ENCODE measurements at places on chromosomes 1 and 21.

DNA sequence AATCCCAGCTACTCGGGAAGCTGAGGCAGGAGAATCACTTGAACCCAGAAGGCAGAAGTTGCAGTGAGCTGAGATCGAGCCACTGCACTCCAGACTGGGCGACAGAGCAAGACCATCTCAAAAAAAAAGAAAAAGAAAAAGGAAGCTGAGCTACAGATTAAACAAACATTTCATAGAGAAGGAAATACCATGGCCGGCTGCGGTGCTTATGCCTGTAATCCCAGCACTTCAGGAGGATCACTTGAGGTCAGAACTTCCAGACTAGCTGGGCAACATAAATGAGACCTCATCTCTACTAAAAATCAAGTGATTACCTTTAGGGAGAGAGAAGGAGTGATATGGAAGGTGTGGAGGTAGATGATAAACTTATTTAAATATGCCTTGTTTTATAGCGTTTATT is 14.0 kb upstream of the CFAP126 start:
- no peak for DNase-seq

DNA sequence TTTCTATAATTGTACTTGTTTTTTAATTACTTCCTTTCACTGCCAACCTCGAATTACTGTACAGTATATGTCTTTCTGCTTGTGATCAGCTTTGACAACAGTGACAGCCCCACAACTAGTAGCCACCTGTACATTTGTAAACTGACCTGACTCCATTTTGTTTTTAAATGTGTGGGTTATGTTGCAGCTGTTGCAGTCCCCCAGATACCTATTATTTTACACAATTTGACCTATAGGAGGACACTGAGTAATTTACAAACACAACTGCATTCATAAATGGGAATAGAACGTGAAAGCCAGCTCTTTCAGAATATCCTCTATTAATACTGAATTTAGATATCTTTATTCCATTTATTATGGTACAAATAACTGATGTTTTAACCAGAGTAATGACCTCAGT is 2.5 kb upstream of the VAMP3 start:
- DNase-seq: no peak

- no peak for DNase-seq
Observed at GRCh38 chr21:35179990-35180540, 131.0 kb upstream of the RUNX1 start.

- no peak for DNase-seq
Observed at GRCh38 chr1:154860156-154860870, 9.8 kb downstream of the KCNN3 start.

GRCh38 chr1:198669023-198669698 is 30.3 kb downstream of the PTPRC start:
- peak; percentile 53 for DNase-seq

DNA sequence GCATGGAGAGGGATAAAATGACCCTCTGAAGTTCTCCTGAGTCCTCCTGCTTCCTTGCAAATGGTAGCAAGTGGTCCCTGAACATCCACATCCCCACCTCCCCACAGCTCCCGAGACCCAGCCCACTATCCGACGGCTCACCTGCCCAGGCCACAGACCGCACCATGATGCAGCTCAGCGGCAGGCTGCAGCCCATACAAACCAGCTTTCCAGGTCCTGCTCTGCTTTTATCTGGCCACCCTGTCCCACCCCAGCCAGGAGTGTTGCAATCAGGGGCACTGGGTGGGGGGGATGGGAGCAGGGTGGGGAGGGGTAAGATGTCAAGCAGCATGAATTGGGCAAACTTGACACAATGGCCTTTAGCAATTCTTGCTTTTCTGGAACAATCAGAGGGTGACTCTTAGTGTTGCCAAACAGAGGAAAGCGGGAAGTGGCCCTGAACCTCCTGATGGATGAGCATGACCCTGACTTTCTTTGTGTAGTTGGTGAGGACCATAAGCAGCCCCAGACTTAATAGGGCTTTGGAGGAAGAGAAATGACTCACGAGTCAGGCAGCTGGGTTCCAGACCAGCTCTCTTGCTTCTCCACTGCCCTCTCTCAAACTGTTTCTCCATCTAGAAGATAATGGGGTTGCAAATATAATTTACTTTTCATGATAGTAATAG is at the start of gene CHIT1:
Gene CHIT1 (minus strand): TSS at position 203 of the 665 bp plus-strand sequence. CDS start 37 bp downstream, at position 166.
- no peak for DNase-seq

DNA sequence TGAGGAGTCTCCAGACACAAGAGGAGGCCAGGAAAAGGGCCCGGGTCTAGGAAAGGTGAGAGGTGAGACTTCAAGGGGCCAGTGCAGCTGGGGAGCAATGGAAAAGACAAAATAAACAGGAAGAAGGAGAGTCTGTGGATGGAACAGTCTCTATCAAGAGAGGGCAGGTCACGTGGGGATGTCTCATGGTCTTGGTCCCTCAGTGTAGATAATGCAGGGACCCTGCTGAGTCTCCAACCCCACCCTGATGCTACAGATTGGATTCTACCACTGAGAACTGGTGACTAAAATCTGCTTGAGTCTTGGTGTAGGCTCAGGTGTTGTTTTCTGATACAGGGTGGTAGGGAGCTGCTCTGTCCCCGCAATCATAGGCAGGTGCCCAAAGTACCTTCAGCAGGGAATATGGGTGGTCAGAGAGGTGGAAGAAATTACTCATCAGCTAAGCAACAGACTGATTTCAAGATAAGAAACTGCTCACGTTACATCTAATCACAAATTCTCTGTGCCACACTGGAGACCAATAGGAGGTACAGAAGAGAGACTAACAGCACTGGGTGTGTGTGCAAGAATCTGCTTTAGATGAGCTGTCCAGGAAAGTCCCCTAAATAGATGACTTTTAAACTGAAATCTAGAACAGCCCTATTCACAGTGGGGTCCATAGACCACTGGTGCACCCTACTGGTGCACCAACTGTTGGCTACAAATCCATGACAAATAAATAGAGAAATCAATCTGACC is 101.5 kb upstream of the TLR5 start:
- no peak for DNase-seq

- no peak for DNase-seq
Observed at GRCh38 chr1:107824946-107825345, 140.0 kb downstream of the VAV3 start.

- DNase-seq: no peak
Observed at GRCh38 chr1:28064064-28064463, 24.3 kb downstream of the EYA3 start.

DNA sequence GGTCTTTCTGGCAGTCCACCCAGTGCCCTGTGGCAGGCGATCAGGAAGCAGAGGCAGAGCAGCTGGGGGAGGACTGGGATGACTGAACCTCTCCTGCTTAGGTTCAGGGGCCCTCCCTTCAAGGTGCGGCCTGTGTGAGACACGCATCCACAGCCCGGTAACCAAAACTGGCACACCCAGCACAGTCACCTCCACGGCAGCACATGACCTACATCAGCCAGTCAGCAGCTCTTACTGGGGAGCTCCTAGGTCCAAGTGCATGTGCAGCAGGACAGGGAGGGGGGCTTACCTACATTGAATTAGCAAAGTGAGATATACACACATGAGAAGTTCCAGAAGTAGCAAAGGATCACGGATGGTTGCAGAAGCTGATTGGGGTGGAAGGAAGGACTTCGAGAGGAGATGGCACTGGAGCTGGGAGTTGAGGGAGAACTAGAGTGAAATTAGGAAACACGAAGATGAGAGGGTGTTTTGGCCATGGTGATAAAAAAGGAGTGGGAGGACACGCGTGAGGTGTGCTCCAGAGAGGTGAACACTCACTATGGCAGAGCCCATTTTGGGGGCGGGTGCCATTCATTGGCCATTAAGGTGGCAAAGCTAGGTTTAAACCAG is 51.4 kb upstream of the IRF2BP2 start:
- DNase-seq: no peak

DNA sequence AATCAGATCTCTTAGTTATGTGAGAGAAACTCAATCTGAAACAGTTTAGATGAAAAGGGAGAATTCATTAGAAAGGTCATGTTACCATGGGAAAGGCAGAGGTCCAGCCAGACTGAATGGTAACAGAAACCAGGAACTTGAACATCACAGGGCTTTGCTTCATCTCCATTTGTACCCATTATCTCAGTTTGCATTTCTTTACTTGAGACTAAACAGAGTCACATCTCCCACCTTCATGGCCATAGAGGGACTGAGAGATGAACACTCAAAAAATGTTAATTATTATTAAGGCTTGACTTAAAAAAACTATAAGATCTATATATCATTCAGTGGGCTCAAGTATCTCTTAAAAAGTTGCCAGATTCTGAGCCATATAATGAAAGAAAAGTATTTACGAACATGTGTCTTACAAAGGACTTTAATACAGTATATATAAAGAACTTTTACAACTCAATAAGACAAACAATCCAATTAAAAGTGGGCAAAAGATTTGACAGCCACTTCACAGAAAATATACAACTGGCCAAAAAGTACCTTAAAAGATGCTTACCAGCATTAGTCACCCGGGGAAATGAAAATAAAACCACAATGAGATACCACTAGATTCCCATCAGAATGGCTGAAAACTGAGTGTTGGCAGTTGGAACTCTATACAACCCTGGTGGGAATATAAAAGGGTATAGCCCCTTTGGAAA is 13.2 kb downstream of the KYAT3 start:
- no peak for DNase-seq

DNA sequence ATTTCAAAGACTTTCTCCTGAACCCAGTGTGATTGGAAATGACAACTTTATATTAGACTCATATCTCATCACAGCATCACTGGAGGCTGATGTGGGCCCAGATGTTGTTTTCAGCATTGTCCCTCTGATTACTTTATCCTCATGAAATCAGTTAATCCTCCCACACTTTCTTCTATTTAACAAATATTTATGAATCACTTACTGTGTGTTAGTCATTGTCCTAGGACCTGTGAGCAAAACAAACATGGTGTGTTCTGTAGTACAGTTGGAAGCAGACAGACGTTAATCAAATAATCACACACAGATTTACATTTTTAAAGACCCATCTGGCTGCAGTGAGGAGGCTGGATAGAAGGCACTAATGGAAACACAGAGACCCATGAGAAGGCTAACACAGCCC is 383.7 kb downstream of the PRDM2 start:
- DNase-seq: no peak
